ENCODE measurements at places on chromosomes 3 and 15.

GRCh38 chr15:91548549-91548948 lies 305.0 kb upstream of the SLCO3A1 start:
- DNase-seq: no peak

DNA sequence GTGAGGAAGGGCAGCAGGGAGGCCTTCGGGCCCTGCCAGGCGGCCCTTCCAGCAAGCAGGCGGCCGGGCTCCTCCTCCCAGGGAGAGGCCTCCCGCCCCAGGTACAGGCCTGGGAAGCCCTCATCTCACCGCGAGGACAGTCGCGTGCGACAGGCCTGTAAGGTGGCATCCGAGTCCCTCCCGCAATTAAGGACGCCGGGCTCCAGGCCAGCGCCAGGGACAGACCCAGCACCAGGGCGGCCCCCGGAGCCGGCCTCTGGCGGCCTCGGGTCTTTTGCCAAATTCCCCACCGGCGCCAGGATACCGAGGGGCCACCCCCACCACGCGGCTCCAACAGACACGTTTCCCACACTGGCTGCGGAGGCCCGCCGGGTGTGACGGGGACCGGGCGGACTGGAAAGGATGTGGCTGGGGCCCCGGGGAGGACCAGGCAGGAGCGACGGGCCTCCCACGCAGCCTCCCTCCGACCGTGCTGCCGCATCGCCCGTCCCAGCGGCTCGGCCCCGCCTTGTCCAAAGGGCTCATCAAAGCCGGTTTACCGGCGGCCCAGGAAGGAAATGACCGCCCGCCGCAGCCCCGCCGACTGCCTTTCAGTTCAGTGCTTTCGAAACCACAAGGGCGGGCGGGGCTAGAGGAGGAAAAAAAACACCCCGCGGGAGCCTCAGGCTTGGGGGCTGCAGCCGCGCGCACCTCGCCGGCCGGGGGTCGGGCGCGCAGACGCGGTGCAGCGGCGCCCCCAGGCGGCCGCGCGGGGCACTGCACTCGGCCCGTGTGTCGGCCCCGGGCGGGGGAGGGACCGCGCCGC lies 11.3 kb downstream of the XXYLT1 start:
- DNase-seq: peak; percentile 91

- DNase-seq: no peak
Observed at GRCh38 chr15:23467110-23467600, 20.1 kb upstream of the GOLGA6L2 start.

- DNase-seq: no peak
Observed at GRCh38 chr15:67413770-67414390, 107.1 kb upstream of the C15orf61 start.

DNA sequence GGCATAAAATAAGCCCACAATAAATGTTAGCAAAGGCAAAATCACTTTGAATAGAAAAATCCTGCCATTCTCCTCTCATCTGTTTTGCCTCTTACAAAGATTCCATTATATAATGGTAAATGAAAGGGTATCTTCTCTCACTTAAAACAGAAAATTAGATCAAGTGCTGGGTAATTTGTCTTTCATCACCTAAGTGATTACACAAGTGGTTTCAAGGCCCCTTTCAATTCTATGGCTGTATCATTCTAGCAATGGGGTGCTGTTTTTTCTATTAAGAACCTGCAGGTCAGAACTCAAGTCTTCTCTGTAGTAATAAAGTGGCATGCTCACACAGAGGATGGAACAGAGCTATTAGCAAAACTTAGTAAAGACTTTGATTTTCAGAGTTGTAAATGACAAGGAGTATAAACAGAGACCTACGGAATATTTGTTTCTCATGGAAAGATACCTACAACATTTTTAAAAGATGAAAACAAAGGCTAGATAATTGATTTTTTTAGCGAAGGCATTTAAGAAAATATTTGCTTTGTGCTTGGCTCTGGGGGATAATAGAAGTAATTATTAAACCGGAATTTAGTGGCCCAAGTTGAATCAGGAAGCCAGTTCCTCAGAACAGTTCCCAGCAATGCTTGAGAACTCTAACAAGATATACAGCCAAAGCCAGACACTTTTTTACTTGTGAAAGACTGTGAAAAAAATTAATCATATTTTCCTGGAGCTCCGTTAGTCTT lies 137.4 kb downstream of the CMSS1 start:
- DNase-seq: no peak

DNA sequence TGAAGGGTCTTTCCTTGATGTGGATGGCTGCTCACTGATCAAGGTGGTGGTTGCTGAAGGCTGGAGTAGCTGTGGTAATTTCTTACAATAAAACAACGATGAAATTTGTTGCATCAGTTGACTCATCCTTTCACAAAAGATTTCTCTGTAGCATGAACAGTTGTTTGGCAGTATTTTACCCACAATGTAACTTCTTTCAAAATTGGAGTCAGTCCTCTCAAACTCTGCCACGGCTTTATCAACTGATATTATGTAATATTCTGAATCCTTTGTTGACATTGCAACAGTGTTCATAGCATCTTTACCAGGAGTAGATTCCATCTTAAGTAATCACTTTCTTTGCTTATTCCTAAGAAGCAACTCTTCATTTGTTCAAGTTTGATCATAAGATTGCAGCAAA lies 252.6 kb downstream of the UBE2E2 start:
- no peak for DNase-seq

GRCh38 chr3:189589179-189589569 lies 42.0 kb upstream of the TP63 start:
- no peak for DNase-seq

- DNase-seq: no peak
Observed at GRCh38 chr3:197356275-197356674, 57.9 kb upstream of the DLG1 start.

DNA sequence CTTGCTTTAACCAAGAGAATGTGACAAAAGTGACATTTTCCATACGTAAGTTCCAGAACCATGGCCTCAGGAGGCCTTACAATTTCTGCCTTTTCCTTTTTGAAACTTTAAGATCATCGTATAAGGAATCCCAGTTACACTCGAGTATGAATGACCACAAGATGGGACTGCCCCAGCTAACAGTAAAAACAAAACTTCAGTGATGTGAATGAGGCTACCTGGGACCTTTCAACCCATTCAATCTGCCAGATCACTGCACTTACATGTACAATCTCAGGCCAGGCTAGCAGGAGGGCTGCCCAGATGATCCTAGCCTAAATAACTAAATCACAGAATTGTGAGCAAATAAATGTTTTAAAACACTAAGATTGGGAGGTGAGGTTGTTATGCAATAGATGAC lies 328.8 kb downstream of the CNTN6 start:
- DNase-seq: no peak

- DNase-seq: no peak
Observed at GRCh38 chr15:56613811-56614210, 119.5 kb downstream of the ZNF280D start.
